NCI-H1417 treated with DMSO at 0.1 percent for 48 hours (cell line): ENCODE measurements at places on chromosomes 7 and 10.

DNA sequence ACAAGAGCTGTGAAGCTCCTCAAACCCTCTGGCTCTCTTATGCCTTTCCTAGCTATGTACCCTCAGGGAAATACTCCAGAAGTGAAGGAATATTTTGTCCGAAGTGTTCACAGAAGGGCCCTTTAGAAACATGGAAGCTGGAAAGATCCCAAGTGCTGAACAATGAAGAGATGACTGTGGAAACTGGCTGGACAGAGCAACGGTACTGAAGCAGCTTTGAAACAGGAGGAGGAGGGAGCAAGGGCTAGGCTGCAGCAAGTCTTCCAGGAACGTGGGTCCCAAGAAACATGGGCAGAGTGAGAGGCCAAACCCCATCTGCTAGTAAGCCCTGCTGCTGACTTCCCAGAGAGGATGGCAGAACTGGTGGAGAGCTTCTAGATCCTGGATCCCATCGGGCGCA is 3.0 kb upstream of the PSAP start:
- DNase-seq = no peak

GRCh38 chr7:9498303-9498702 is 1064.9 kb downstream of the NXPH1 start:
- DNase-seq = no peak

GRCh38 chr10:92848037-92848440 is 281 bp upstream of the EXOC6 start:
- no peak for DNase-seq

GRCh38 chr10:6014241-6014761 is 37.0 kb upstream of the IL15RA start:
- DNase-seq = no peak

DNA sequence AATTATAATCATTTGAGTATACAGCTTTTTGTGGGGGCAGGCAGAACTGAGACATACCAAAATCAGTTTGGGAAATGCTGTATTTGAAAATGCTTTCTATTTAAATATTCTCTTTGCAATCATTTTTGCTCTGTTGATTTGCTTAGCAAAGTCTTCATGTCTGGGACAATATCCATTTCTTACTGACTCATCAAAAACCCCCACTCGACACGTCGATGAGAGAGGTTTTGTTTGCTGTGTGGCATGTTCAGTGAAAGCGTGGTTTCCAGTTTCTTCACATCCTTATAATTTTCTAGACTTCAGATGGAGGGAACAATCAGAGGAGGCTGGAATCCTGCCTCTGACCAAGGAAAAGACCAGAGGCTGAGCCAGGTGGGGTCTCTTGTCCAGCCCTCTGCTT is 28.9 kb downstream of the HTRA1 start:
- no peak for DNase-seq

GRCh38 chr10:7314170-7314569 is 96.7 kb downstream of the SFMBT2 start:
- no peak for DNase-seq

DNA sequence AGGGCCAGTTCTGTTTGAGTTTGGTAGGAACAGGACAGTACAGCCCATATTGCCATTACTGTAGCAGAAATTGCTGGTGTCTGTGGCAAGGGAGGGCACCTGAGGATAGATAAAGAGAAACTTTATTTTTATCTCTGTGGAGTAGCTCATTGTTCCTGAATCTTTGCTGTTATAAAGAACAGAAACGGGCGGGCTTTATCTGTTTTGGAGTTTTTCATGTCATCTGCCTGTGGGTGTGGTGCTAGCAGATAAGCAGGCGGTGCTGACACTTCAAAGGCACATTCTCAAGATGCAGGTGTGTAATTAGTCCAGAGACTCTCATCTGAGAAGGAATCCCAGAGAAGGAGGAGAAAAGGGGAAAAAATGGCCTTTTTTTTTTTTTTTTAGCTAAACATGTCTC is 11.5 kb downstream of the ZNF273 start:
- no peak for DNase-seq

GRCh38 chr10:127090138-127090537 is 106.3 kb downstream of the INSYN2A start:
- no peak for DNase-seq

DNA sequence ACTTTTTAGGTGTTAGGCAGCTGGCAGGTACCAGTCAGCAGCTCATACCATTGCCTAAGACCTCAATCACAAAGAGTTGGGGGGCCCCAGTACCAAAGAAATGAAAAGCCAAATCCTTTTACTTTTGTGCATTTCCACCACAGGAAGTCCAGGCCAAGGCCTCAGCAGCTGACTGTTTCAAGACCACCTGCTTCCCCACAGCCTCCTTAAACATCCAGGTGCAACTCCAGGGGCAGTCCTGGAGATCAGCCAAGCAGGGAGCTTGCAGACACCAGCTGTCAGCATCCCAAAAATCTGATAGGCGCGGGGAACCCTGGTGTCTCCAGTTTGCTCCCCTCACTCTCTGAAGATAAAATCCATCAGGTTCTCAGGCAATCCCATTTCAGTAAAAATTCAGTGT is 91.5 kb upstream of the EFCAB10 start:
- no peak for DNase-seq

GRCh38 chr7:114554781-114555537 is 140.3 kb downstream of the FOXP2 start:
- no peak for DNase-seq

- no peak for DNase-seq
These were observed 145.9 kb downstream of the GFRA1 start for GRCh38 chr10:116126954-116127695.

GRCh38 chr7:86814661-86815379 is 171.1 kb downstream of the GRM3 start:
- DNase-seq = peak; percentile 38

DNA sequence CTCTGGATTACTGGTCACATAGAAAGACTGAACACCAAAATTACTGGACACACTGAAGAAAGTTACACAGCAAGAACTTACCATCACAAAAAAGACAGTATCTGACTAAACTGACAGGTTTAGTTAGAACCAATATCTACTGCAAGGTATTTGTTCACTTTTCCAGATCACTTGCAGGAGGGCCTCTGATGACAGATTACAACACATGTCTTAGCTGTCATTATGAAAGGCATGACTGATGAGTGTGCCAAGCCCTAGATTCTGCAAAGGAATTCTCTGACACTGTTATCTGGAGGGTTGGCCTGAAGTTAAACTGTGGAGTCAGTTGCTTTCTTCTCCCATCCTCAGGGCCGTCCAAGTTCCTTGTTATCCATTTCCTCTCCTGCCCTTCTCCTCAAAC is 242.7 kb downstream of the KIF20B start:
- no peak for DNase-seq

GRCh38 chr7:77413861-77414424 is 2.2 kb downstream of the GSAP start:
- no peak for DNase-seq

GRCh38 chr7:155465761-155466141 is 7.8 kb downstream of the EN2 start:
- DNase-seq = no peak

DNA sequence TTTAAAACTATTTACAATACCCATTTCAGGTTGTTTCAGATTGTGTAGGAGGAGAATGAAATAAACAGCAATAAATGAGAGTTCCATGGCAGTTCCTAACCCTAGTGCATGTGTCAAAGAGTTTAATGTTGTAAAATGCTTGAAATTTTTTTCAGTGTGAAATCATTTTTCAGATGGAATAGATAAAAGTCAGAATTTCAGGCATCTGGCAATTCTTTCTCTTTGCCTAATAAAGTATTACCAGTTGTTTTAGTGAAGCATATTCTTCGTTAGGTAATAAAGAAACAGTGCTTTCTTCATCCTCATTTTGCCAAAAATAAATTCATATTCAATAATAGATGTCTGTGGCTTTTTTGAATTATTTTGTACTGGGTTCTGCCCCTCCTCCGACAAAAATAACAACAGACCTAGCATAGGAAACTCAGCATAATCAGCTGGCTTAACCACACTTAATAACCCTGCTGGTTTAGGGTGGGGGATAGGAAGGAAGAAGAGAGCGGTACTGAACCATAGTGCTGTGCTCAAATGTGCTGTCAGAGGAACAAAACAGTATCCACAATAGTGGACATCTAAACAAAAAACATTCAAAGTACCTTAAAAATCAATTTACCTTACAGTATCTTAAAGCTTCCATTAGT is 39.1 kb downstream of the MINDY3 start:
- DNase-seq = no peak

DNA sequence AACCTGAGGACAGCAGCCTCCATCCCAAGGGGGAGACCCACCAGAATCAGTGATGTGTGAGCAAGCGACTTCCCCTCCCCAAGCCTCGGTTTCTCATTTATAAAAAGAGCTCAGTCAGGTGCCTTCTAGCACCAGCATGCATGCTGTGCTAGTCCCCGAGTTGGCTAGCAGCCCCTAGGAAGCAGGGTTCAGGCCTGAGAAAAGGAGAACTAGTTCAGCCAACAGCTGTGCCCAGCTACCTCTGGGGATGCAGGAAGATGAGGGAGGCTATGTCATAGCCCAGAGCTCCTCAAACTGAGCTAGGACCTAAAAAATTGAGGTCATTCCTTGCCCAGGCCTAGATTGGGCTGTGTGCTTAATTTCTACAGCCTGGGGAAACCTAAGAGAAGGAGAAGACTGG is 13.7 kb downstream of the DRGX start:
- DNase-seq = no peak

- DNase-seq = no peak
These were observed 115.6 kb upstream of the TNS3 start for GRCh38 chr7:47697543-47697942.

DNA sequence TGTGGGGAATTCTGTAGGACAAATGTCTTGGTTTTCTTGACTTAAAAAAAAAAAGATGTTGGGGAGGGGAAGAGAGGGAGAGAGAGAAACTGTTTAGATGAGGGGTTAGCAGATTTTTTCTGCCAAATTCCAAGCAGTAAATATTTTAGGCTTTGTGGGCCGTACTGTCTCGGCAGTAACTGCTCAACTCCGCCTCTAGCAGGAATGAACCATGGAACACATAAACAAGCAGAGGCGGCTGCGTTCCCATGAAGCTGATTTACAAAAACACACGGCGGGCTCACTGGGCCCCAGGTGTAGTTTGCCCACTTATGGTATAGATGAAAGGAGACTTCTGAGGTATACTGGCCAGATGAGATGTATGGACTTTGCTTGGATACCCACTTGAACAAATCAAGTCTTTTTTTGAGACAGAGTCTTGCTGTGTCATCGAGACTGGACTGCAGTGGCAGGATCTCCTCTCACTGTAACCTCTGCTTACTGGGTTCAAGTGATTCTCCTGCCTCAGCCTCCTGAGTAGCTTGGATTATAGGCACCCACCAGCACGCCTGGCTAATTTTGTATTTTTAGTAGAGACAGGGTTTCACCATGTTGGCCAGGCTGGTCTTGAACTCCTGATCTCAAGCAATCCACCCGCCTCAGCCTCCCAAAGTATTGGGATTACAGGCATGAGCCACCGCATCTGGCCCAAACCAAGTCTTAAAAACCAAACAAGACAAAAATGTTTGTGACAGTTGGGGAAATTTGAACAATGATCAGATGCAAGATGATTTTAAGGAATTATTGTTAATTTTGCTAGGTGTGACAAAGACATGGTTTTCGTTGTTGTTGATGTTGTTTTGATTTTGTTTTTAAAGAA is 9.7 kb upstream of the ADAMTS14 start:
- no peak for DNase-seq

GRCh38 chr10:97224483-97225435 is 39.0 kb upstream of the SLIT1 start:
- DNase-seq = no peak
